ENCODE measurements at places on chromosomes 2 and 18. TPM values are rescaled to one million over a fixed set of nuclear protein-coding genes. Genes with fewer than 3 reads are reported as not detected.

DNA sequence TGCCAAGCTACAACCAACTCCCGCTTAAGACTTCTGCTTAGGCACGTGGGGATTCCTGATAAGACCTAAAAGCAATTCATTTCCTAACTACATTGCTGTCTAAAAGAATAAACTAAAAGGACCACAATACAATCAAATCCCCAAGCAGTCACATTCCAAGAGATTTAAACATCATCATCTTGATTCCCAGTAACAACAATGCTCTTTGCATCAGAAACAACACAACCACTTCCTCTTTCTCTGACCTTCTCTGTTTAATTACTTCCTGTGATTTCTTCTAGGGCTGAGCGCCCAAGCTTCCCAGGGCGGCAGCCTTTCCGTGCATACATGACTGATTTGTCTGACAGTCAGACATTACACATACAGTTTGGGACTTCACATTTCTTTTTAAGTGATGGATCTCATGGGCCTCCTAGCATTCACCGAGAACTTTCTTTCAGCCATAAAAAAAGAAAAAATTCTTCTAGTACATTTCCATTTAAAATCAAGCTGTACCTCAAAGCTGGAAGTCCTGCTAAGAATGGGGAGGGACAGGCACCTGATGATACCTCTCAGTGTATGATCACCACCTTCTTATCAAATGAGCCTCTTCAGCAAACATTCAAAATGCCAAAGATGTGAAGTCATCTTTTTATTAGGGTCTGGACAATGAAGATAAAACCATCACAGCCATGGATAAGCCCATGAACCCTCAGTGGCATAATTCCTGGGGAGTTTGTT is 11.5 kb downstream of the SPRED2 start:
- no peak overlapping the region for H3K4me3 ChIP-seq
- H3K4me1 ChIP-seq, result peaks cover 31% of the 10 kb centered on the region
- H3K27me3 ChIP-seq, result no peaks in the 10 kb centered on the region
- no peak overlapping the region for H3K27ac ChIP-seq

- H3K36me3 ChIP-seq, result no peaks in the 10 kb centered on the region
- H3K4me1 ChIP-seq, result no peaks in the 10 kb centered on the region
- peaks cover 7% of the 10 kb centered on the region for H3K27me3 ChIP-seq
- H3K4me3 ChIP-seq, result no peak overlapping the region
- no peak overlapping the region for H3K27ac ChIP-seq
- no peak for DNase-seq
Observed at GRCh38 chr2:367246-367645, 79.4 kb upstream of the ALKAL2 start.

- no peak for DNase-seq
- peak overlapping the region; percentile 4 for H3K27ac ChIP-seq
- peaks cover 8% of the 10 kb centered on the region for H3K36me3 ChIP-seq
- no peaks in the 10 kb centered on the region for H3K27me3 ChIP-seq
- H3K4me3 ChIP-seq, result no peak overlapping the region
- H3K4me1 ChIP-seq, result peaks cover 12% of the 10 kb centered on the region
Observed at GRCh38 chr2:16614314-16614860, 51.2 kb downstream of the CYRIA start.

GRCh38 chr18:8361941-8362471 is 247.2 kb upstream of the RAB12 start:
- H3K4me3 ChIP-seq, result no peak overlapping the region
- H3K27ac ChIP-seq, result no peak overlapping the region
- DNase-seq, result no peak
- no peaks in the 10 kb centered on the region for H3K36me3 ChIP-seq
- peaks cover 17% of the 10 kb centered on the region for H3K4me1 ChIP-seq
- no peaks in the 10 kb centered on the region for H3K27me3 ChIP-seq

DNA sequence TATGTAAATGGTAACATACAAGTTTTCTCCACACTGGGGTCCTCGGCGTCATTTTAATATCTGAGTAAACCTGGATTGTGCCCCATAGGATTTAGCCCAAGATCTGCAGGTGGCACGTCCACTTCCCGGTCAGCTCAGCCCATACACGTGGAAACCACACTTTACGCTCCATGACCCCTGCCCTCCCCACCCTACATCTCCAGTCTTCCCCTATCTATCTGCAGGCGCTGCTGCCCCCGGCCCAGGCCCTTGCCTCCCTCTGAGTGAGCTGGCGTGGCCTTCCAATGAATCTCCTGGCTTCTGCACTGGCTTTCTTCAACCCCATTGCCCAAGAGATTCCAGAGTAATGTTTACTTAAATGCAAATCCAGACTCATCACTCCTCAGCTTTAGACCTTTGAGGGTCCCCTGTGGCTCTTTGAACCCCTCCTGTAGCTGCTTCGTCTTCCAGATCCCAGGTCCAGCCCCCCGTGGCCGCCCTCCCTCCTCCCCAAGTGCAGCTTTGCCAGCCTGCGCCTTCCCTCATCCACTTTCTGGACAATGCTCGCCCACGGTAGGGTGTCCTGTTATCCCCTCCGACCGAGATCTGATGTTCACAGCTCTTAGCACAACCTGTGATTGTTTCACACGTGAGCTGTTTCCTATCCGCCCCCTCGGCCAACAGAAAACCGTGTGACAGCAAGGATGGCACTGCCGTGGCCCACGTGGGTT is 421.4 kb upstream of the SALL3 start:
- H3K27me3 ChIP-seq, result peaks cover 23% of the 10 kb centered on the region
- no peaks in the 10 kb centered on the region for H3K36me3 ChIP-seq
- H3K27ac ChIP-seq, result no peak overlapping the region
- no peak for DNase-seq
- no peaks in the 10 kb centered on the region for H3K4me1 ChIP-seq

DNA sequence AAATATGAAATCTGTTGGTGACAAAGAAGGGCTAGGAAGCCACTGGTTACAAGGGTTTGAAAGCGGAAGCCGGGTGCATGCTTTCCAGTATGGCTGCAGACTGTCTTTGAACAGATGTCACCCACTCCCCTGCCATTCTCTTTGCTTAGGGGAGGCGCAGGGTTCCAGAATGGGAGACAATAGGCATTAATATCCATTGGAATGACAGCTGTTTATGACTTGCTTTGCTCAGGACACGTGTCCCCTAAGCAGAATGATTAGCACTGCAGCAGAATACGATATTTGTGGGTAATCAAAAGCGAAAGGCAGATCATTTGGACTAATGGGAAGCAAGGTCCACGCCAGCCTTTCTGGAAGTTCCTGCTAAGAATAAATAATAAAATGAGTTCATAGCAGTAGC is 25.8 kb upstream of the NRP2 start:
- no peak overlapping the region for H3K27ac ChIP-seq
- H3K27me3 ChIP-seq, result no peaks in the 10 kb centered on the region
- H3K4me3 ChIP-seq, result no peak overlapping the region
- no peak for DNase-seq

The CCDC68 gene
- polyA plus RNA-seq, result 3.9 TPM

The GIGYF2 gene
- 9.9 TPM for polyA plus RNA-seq

DNA sequence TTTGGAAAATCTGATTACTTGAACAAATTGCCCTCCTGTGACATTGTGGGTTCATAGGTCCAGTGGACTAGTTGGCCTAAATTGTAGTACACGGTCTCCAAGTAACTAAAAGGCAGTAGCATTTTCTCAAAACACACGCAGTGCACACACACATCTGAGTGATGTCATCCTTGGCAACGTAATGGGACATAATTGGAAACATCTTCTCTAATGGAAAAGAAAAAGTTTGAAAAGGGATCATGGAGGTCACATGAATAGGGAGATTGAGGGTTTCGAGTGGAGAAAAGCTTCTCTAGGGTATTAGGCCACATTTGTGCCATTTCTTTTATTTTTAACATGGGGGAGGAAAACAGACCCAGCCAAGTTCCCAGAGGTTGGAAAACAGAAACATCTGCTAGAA is 93.3 kb downstream of the MAP4K4 start:
- H3K27me3 ChIP-seq, result no peaks in the 10 kb centered on the region
- H3K27ac ChIP-seq, result no peak overlapping the region
- DNase-seq, result peak; percentile 74
- H3K4me3 ChIP-seq, result no peak overlapping the region

GRCh38 chr2:44367591-44367990 is 5.8 kb downstream of the CAMKMT start:
- H3K27me3 ChIP-seq, result no peaks in the 10 kb centered on the region
- H3K36me3 ChIP-seq, result no peaks in the 10 kb centered on the region
- no peak for DNase-seq
- H3K4me3 ChIP-seq, result no peak overlapping the region

The IL1R1 gene
- 22.0 TPM for polyA plus RNA-seq

The POTEC gene
- polyA plus RNA-seq, result not detected

All from heart right ventricle (tissue), 16 donors.